Hindlimb muscle (tissue), 1 donor: ENCODE measurements at places on chromosomes 3 and 15.

DNA sequence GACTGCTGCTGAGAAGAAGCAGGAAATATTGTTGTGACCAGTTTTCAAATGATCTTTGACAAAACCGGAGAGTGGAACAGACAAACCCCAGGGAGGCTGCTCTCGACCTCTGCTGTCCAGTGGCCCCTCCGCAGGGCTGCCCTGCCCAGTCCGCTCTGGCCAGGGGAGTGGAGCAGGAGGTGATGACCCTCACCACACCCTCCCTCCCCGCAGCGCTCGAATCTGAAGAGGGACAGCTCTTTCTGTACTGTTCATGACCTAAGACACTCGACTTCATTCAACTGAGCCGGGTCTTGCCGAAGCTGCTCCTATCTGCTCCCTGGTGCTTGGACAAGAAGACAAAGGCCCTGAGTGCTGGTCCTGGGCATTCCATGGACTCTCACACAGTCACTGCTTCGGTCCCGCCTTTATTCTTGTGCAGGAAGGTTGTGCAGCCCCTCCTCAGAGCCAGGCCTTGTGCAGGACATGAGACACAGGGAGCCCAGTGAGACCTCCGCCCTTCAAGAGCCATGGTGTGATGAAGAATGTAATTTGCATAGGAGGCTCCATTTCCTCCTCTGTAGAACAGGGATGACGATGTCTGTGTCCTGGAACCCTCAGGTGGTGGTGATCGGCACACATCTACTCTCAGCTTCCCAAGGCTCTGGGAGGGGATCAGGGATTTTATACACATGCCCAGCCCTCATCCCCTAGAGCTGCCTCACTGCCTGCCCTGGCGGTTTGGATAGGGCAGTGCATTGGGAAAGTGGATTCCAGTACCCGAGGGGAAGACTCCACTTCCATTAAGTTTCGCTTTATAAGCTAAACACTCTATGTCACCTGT lies 97.1 kb upstream of the PRR20G start:
- DNase-seq: no peak

GRCh38 chr3:183211352-183211751 lies 41.7 kb upstream of the B3GNT5 start:
- no peak for DNase-seq

- no peak for DNase-seq
These were observed 100.4 kb downstream of the DGKG start for GRCh38 chr3:186261638-186262037.

- no peak for DNase-seq
These were observed 323.9 kb downstream of the SV2B start for GRCh38 chr15:91424001-91424400.

GRCh38 chr15:81962482-81962881 lies 83.3 kb downstream of the MEX3B start:
- DNase-seq: no peak

GRCh38 chr3:129658110-129658843 lies 51.8 kb upstream of the PLXND1 start:
- DNase-seq: no peak

DNA sequence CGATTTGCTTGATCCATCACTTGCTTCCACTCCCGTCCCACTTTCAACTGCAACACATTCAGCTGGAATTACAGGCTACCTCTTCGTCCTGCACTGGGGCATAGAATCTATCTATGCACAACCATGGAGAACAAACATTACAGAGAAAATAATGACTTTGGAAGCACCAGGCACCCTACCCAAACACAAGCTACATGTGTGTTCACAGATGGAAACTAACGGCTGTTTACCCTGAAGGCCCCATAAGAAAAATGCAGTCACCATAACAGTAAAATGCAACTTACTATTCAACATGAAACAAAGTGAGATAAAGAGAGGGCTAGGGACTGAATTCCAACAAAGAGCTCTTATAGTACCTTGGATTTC lies 496.8 kb downstream of the FOXP1 start:
- no peak for DNase-seq

DNA sequence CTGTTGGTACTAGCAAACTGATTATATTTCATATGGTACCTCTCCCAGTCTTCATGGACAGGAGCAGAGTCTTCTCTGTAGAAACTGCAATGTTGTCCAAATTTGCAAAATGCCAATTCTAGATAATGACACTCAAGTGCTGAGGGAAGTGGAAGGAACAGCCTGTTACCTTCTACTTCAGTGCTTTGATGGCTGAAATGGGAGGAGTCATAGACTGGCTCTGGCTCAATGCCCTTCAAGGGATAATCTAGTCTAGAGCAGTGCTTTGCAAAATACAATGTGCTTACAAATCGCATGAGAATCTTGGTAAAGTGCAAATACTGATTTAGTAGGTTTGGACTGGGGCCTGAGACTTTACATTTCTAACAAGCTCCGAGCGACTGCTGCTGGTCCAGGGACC lies 51.7 kb upstream of the ACP3 start:
- DNase-seq: no peak

DNA sequence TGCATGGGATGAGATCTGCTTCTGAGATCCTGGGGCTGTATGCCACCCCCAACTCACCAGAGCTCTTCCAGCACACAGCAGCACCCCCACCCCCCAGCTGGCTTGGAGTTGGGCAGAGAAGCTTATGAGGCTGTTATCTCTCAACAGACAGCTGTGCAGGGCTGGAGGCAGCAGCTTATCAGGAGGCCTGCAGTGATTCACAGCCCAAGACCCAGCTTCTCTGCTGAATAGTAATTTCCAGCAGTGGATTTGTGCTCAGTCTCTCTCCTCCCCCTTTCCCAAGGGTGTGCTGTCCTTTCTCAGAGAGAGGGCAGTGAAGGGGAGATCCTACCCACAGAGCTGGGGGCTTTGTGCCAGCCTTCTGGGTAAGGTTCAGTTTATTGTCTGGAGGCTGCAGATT lies 2.1 kb downstream of the RPP25 start:
- DNase-seq: no peak

DNA sequence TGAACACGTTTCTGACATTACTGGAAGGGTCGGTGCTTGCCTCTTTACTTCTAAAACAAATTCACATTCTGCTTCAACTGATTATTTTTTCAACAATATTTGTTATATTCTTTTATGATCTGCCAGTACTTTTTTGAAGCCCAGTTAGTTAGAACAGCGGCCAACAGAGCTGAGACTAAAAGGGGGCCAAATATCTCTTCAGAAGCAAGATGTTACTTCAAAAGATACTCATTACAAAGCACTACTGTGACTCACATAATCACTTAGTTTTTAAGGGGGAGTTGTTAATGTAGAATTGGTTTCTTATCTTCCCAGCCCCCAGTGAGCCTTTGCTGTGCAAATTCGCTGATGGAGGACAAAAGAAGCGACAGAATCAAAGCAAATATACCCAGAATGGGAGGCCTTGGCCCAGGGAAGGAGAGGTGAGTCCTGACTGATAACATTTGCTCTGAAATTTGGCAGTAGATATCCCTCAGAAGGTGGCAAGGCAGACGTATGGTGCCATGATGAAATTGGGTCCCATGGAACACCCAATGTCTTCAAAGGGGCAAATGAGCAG lies 587.8 kb downstream of the RBMS3 start:
- no peak for DNase-seq

GRCh38 chr3:144677103-144677502 lies 705.5 kb downstream of the DIPK2A start:
- DNase-seq: no peak

DNA sequence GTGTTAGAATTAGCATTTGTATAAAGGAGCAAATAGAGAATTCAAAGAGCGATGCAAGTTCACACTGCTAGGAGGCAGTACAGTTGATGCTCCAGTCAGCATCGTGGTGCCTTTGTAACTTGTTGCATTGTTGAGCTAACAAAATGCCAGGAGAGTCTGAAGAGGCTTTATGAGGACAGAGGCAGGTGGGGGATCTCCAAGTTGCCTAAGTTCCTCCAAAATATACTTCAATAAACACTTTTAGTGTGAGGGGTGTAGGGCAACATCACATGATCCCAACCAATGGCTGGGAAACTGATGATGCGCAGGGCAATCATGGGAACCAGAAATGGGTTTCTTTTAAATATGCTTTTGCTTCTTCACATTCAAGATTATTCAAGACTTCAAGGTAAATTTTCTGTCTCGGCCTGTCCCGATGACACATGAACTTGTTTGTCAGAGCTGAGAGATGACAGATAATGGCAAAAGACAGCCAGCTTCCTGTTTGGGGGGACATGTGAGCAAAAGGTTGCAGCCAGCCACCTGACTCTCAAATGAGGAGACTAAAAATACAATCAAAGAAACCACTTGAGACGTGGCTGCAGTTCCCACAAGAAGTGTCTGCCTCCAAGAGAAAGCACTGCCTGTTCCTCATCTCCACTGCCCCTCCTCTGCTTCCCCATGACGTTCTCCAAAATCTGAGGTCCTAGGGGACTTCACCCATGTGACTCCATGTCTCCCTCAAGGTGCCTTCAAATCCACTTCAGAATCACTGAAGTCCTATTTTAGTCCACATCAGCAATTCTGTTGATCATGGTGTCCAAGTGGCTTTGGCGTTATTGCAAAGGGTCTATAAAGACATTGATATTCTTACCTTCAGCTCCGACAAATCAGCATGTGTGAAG lies 39.3 kb downstream of the KLHL6 start:
- DNase-seq: no peak

DNA sequence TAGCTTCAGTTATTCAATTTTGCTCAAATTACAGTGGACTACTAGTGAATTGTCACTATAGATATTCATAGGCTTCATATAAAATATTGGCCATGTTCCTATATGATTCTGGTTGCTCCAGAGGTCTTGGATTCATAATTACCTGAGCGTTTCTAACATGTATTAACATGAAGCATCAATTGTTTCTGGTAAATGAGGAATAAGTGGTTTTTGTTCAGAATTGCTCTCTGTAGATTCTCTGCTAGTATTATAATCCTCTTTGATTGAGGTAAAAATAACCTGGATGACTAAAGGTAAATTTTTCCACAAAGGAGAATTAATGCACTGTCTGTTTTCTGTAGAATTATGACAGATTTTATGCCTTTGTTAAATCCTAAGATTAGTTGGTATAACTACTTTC lies 258.1 kb upstream of the CNTN6 start:
- no peak for DNase-seq

DNA sequence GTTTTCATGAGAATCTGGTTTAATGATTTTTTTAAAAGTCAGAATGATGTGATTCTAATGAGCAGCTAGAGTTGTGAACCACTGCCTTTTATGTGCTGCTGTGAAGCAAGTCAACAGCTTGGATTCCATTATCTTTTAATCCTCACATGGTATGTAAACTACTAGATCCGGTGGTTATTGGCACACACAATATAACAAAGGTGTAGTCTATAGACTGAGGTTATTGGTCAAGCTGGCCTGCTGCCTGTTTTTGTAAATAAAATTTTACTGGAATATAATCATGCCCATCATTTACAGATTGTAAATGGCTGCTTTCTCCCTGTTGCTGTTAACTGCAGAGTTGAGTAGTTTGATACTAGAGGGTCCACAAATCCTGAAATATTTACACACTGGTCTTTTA lies 103.1 kb downstream of the OTOL1 start:
- DNase-seq: no peak

- DNase-seq: no peak
These were observed 20.9 kb downstream of the ABHD6 start for GRCh38 chr3:58258392-58259055.

- DNase-seq: no peak
These were observed 62.3 kb downstream of the ADAMTS17 start for GRCh38 chr15:100279446-100279845.

- DNase-seq: no peak
These were observed 24.2 kb downstream of the UBE2Q2 start for GRCh38 chr15:75867449-75867848.

DNA sequence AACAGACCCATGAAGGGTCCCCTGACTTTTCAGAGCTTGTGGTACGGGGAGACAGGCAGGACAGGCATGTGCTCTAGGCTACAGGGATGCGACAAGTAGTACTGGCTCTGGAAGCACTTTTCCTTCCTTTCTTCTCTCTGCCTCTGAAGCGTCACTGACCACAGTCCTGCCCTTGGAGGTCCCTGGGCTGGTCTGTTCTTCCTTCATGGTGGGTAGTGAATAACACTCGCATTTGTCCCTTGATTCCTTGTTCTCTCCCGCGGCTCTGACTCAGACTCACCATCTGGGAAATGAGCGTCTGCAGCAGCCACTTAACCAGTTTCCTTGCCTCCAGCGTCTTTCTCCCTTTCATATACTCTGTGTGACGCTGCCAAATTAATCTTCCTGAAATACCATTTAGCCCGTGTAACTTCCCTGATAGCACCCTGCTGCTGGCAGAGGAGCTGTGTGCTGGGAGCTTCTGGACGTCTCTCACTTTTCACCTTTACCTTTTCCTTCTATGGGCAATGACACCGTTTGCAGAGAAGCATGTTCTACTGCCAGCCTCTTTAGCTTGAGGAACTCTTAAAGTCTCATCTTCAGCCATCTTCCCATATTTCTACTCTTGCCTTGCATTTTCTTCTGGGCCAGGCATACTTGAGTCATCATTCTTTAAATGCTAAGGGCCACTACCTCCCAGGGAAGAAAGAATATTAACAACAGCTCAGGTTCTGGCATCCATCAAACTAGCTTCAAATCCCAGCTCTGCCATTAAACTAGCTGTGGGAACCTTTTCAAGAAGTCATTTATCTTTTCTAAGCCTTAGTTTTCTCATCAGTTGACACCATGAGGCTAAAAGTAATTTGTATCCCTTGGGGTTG lies 33.6 kb downstream of the TMEM45A start:
- no peak for DNase-seq
